Activated naive CD4-positive, alpha-beta T cell treated with anti-CD3 and anti-CD28 coated beads, Interleukin-2, amount 50 U/mL, for 72 hours (primary cell): ENCODE measurements at places on chromosomes 7 and 10.
A peak's percentile ranks its signal among the peaks of the same experiment; 100 is the strongest.

GRCh38 chr10:75585294-75585693 is 153.9 kb downstream of the LRMDA start:
- DNase-seq = no peak

DNA sequence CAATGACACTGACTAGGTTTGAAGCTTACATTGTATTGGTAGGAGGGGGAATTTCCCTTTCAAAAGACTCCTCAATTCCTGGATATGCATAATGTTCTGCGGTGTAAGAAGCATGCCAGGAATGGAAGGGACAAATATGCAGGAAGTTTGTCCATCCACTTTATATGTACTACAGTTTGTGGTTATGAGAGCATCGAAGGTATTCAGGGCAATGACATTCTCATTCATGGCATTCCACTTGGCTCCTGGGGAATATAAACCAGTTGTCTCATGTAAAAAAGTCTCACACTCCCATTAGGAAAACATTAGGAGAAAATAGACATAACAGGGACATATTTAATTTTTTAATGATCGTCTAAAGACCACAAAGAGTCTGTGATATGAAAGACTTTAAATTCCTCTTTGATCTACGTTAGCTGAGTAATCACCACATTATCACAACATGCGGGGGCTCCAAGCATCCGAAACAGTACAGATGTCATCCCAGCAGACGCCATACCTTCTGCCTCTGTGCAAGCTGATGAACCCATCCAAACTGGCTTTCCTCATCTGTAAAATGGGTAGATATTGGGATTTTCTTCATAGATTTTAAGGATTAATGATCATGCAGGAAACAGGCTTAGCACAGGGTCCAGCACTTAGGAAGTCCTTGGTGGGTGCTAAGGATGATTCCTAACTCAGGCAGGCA is 675.3 kb downstream of the INHBA start:
- no peak for DNase-seq

GRCh38 chr7:113154117-113154516 is 35.8 kb upstream of the SMIM30 start:
- DNase-seq = no peak

DNA sequence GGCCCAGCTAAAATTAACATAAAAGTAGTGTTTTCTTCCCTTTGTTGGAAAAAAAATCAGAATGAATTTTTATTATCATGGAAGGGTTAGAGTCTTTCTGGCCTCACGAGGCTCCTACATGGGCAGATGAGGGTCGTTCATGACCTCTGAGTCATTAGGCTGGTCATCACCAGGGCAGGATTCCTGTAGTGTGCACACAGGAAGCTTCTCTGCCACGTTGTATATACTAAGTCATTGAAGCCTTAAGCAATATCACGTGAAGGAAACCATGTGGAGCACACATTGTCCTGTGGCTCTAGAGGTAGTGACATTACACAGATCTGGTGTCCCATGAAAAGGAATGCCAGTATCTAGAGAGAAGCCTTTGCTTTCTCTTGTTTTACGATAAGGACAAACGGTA is 84.7 kb upstream of the C1QL3 start:
- DNase-seq = no peak

GRCh38 chr10:84118395-84119006 is 20.8 kb upstream of the GHITM start:
- DNase-seq = no peak

GRCh38 chr7:116185956-116186355 is 24.4 kb upstream of the TES start:
- no peak for DNase-seq

DNA sequence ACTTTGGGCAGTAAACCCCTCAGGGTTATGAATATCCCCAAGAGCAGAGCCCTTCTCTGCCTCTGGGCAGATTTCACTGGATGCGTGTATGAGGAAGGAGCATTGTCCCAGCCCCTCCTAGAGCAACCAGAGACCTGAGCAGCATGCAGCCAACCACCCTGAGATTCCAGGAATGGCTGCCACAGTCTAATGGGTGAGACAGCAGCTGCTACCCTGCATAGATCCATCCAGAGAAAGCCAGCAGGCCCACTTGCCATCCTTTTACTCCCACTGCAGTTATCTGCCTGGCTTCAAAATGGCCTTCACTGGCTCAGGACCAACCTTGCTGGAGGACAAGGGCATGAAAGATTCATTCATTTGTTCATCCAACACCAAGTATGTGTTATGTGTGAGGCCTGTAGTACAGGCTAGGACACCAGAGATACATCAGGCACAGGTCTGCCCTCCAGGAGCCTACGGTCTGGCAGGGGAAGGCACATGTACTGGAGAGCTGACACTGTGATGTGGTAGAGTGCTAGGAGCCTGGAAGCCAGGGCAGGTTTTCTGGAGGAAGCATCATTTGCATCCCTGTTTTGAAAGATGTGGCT is 26.2 kb upstream of the C10orf105 start:
- DNase-seq = no peak

DNA sequence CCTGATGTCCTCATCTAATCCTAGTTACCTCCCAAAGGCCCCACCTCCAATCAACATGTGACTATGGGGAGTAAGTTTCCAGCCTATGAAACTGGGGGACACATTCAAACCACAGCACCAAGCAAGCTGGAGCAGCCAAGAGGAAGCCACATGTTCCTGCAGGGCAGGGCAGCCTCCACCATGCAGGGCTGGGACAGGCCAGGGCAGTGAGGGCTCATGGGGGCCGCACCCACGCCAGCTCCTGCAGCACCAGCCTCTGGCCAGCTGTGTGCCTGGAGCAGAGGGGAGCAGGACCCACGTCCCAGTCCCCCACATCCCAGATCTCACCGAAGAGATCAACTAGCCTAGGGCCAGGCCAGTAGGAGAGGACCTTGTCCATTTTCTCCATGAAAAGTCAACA is 85.9 kb upstream of the INSIG1 start:
- DNase-seq = no peak

DNA sequence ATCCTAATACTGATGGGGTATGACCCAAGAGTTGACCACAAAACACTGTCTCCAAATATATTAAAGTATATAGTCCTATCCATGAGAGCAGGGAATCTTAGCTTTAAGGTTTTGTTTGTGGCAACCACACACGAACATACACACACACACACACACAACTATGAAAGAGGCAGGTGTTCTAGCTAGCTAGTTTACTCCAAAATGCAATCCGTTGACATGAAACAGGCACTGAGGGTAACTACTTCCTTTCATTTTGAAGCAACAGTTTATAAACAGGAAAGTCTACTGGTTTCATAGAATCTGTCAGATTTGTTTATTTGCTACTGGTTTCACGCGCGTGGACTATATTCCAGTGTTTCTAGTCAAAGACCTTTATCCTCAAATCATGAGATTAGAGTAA is 14.8 kb downstream of the HTR5A start:
- no peak for DNase-seq

GRCh38 chr10:3972460-3973301 is 187.7 kb upstream of the KLF6 start:
- DNase-seq = peak; percentile 27

GRCh38 chr7:100655908-100656674 is at the start of gene ACTL6B:
Gene ACTL6B, minus strand, starts transcription at chr7:100656448. Its CDS starts 94 bp downstream, at chr7:100656354.
- no peak for DNase-seq

DNA sequence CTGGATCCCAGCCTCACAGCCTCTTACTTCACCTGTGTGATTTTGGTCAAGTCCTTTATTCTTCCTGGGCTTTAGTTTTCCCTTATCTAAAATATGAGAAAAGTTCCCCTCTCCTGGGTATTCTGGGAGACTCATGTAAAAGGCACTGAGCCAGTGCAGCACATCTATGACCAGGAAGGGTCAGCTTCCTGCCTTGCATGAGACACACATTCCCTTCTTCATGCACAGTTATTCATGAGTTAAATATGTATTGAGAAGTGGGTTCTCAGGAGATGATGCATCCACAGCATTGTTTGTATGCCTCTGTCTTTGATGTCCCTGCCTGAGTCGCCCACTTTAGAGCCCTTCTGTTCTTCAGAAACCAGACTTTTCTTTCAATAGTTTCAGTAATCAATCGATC is 33.3 kb downstream of the EGFR start:
- no peak for DNase-seq

GRCh38 chr10:26881600-26882331 is 21.0 kb upstream of the ABI1 start:
- DNase-seq = no peak
